ENCODE measurements at places on chromosomes 13 and 19.

- peak; percentile 70 for DNase-seq
Measured at GRCh38 chr13:26184791-26185250, 37.3 kb downstream of the RNF6 start.

- DNase-seq: no peak
Measured at GRCh38 chr13:36673838-36674326, at the start of gene SERTM1. Gene SERTM1 (plus strand): TSS chr13:36674020. CDS start chr13:36695079, 21,059 bp downstream.

GRCh38 chr13:59721926-59722910 is 441.5 kb downstream of the DIAPH3 start:
- DNase-seq: no peak

DNA sequence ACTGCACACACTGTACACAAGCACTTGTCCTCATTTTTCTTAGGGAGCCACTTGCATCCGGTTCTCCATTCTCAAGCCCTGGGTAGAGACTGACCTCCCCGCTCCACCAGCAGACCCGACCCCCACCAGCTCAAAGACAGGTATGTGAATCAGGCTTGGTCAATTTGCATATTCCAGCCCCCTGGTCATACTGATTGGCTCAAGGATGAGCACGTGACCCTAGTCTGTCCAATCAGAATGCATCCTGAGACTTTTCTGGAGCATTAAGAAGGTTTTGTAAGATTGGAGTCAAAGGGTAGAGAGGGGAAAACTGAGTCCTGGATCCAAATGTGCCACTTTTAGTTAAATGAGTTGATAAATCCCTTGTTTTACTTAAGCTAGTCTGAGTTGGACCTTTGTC is 34.1 kb downstream of the NOTCH3 start:
- no peak for DNase-seq

DNA sequence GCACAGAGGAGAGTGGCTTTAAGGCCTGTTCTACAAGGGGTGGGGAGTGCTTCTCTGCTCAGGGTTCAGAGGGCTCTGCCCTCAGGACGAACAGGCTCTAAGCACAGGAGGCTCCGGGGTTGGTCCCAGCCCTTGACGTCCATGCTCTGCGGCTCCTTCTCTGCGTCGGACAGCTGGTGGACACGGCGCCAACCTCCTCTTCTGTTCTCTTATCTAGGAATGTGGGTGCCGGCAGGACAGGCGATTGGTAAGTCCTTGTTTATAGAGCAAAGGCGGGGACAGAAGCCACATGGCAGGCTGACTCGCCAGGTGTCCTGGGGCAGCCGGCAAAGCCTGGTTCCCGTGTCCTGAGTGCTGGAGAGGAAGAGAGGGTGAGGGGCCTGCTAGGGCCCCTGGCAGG is 8.4 kb upstream of the RPS15 start:
- no peak for DNase-seq

- peak; percentile 10 for DNase-seq
Measured at GRCh38 chr13:79385694-79386093, 20.4 kb downstream of the RBM26 start.

- no peak for DNase-seq
Measured at GRCh38 chr19:21922276-21922675, 86.3 kb upstream of the ZNF43 start.

Data from activated gamma-delta T cell treated with Interleukin-2 at 50 U/mL for 16 hours (primary cell).